ENCODE measurements at places on chromosomes 3 and 15.

GRCh38 chr15:65767895-65768294 lies 24.2 kb downstream of the DENND4A start:
- DNase-seq = no peak

DNA sequence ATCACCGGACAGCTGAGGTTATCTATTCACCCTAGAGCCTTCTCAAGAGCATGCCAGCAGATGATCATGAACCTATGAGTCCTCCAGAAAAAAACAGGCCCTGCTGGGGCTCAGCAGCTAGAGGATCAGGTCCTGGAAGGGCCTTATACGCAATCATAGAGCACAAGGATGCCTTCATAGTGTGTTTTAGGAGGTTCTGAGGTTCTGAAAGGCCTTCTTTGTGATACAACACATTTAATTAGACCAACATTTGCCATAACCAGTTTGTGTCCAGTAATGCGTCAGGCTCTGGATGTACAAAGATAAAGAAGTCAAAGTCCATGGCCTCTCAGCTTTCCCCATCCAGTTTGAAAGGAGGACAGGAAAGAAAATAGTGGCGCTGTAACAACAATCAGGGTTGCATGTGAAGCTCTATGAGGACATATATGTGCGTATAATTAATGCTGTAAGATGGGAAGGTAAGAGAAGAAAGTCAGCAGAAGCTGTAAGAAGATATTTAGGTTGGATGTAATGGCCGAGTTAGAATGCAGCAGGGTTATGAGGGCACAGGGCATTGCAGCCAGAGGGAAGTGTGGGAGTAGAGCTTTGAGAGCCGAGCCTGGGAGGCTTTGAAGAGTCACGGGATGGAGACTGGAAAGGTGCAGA lies 302.6 kb upstream of the TBL1XR1 start:
- no peak for DNase-seq

- DNase-seq = no peak
Observed at GRCh38 chr3:21188459-21188858, 562.6 kb downstream of the ZNF385D start.

- no peak for DNase-seq
Observed at GRCh38 chr3:120763601-120764000, 21.1 kb downstream of the GTF2E1 start.

DNA sequence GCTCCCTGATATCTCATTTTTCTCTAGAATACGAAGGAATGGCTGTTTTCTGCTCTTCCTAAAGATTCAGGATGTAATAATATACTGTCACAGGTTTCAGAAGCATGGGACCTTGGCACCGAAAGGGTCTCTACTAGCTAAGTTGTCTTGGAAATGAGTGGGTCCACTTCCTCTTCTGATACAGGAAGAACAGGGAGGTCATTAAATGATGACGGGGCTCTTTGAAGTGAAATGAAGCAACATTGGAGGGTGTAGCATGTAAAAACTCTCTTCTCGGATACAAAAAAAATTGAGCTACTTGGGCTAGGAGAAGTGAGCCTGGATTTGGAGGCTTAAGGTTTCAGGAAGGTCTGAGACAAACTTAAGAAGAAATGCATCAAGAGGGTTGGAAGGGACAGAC lies 349.8 kb upstream of the TPRG1 start:
- DNase-seq = no peak

DNA sequence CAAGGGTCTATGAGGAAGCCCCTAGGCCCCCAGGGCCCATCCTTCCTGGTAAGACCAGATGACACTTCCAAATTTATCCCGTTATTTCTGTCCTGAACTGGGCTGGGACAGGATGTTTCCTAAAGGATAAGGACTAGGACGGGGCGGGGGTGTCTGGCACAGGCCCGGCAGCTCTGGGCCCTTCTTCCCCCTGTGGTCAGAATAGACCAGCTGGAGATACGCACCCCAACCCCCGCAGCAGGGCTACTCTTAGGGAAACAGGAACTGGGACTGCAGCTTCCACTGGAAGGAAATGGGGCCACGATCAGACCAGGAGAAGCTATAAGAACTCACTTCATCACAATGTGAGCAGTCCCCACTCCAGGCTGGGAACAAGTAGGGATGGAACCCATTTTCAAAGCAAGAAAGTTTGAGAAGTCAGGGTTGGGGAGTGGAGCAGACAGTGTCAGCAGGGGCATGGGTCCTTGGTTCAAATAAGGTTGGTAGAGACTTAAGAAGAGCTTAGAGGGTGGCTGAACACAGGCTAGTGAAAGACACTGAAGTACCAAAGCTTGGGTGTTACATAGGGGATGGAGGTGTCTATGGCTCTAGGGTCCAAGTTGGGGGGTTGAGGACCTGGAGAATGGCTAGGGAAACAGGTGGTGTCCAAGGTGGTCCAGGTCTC lies 1.1 kb downstream of the NCKIPSD start:
- no peak for DNase-seq

Data from SHP77 (cell line).